HuH-7 (cell line): ENCODE measurements at places on chromosomes 3 and 15.

DNA sequence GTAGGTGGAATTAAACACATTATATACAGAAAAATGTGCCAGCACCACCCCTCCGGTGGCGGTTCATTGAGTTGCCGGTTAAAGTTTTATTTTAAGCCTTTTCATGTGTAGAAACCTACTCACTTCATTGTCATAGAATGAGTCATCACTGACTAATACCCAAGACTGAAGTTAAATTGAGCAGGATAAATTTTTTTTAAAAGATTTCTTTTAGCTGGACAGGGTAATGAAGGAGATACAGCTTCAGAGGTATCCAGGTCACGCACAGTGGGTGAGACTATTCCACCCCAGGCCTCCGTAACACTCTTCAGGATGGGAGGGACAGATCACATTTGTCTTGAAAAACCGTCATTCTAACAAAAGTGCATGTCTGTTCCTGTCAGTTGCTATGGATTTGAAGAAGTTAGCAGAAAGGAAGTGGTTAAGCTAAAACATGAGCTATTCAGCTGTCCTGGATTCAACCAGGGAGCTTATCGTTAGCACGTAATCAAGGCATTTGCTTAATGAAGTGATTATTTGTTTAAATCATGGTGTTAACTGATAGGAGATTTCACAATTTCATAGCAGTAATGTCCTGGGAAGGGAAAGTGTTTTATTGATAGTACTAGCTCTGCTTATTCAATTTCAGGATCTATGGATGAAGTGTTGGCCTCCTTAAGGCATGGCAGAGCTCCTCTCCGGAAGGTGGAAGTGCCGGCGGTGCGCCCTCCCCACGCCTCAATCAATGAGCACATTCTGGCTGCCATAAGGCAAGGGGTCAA, 23.4 kb downstream of the WHAMM start:
- no peak for DNase-seq

GRCh38 chr3:53158765-53159155, 2.2 kb upstream of the PRKCD start:
- DNase-seq = no peak

DNA sequence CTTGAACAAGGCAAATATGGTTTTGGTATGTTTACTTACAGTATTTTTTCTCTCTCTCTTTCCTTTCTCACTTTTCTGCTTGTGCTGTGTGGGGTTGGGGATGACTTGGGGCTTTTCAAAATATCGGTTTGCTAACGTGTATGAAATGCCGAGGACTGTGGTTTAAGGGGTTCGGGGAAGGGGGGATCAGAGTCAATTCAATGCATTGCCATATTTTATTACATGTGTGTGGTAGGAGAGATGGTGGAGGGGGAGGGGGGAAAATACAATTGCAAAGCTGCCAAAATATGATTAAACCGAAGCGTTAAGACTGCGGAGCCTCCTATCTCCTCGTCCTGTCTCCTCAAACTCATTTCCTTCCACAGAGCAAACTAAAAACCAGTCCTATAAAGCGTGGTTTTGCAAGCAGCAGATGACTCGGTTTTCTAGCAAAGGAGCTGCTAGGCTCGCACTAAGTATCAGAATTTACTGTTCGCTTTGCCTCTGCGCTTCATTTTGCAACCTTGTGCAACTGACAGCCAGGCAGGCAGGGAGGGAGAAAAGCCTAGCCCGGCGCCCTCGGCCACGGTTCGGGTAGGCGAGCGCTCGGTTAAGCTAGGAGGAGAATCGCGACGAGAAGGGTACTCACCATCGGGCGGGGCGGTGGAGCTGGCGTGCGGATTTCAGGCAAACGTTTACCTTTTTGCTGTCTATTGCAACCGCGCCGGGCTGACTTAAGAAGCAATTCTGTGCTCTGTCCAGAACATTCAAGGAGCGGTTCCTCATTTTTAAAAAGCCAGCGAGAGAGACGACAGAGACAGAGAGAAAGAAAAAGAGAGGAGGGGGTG, 4.0 kb upstream of the NR2F2 start:
- DNase-seq = peak; percentile 66

- no peak for DNase-seq
Measured at GRCh38 chr3:113521981-113522380, 7.0 kb upstream of the SPICE1 start.

DNA sequence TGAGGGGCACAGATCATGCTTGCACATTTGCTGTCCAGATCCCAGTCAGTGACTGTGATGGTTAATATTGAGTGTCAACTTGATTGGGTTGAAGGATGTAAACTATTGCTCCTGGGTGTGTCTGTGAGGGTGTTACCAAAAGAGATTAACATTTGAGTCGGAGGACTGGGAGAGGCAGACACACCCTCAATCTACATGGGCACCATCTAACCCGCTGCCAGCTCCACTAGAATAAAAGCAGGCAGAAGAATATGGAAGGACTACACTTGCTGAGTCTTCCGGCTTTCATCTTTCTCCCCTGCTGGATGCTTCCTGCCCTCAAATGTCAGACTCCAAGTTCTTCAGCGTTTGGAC, 5.1 kb downstream of the GP9 start:
- DNase-seq = no peak
